Spinal cord (tissue), 10 donors: ENCODE measurements at places on chromosomes 12 and 14. TPM values are rescaled to one million over a fixed set of nuclear protein-coding genes. Genes with fewer than 3 reads are reported as not detected.

Gene ARID2
- 53.2 TPM for total RNA-seq

Gene AGAP2
- total RNA-seq = 13.0 TPM

Gene PAX9
- total RNA-seq = 0.28 TPM

Gene LRP1-AS
- not detected for total RNA-seq

Gene SPTB
- 31.1 TPM for total RNA-seq

Gene RTRAF
- total RNA-seq = 97.7 TPM

Gene MIS18BP1
- total RNA-seq = 36.9 TPM

Gene TAS2R9
- 0.44 TPM for total RNA-seq

Gene KRT73
- total RNA-seq = 0.10 TPM

GRCh38 chr12:119229837-119230236 lies 51.1 kb downstream of the HSPB8 start:
- H3K27me3 ChIP-seq = no peaks in the 10 kb centered on the region
- H3K27ac ChIP-seq = no peak overlapping the region
- no peaks in the 10 kb centered on the region for H3K36me3 ChIP-seq
- no peaks in the 10 kb centered on the region for H3K4me1 ChIP-seq
- peak; percentile 92 for DNase-seq

- peaks cover 25% of the 10 kb centered on the region for H3K4me1 ChIP-seq
- no peak overlapping the region for H3K27ac ChIP-seq
- H3K36me3 ChIP-seq = no peaks in the 10 kb centered on the region
- H3K4me3 ChIP-seq = no peak overlapping the region
- no peak for DNase-seq
These were observed 34.2 kb upstream of the MAP1LC3B2 start for GRCh38 chr12:116524964-116525379.

- no peak overlapping the region for H3K4me3 ChIP-seq
- no peaks in the 10 kb centered on the region for H3K27me3 ChIP-seq
- H3K27ac ChIP-seq = no peak overlapping the region
- no peak for DNase-seq
These were observed 165.9 kb upstream of the AMIGO2 start for GRCh38 chr12:47245623-47246022.

DNA sequence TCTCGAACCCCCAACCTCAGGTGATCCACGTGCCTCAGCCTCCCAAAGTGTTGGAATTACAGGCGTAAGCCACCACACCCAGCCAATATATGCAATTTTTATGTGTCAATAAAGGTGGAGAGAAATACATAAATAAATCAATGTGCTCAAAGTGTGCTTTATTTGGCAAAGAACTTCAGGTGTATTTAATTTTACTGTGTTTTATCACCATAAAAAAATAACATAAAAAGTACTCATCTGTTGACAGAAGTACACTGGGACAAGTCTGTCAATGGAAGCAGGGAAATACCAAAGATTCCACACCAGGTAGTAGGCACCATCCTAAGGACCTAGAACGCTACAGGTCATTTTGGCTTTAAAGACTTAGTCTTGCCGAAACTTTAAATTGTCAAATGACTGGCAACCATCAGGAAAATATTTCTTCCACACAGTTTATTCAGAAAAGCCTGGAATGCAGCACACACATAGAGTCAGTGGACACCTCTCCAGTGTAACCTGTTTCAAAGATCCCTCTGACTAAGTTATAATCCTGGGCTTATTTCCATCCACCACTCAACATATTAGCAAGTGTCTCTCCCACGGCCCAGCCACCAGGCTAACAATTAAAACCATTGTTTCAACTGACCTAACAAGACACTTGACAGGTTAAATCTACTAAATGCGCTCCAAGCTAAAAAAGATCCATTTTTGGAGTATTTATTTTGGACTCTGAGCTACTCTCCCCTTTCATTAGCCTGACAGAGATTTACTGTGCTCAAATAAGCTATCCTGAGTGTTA lies 4.2 kb downstream of the ERO1A start:
- no peak overlapping the region for H3K27ac ChIP-seq
- H3K4me3 ChIP-seq = no peak overlapping the region
- no peaks in the 10 kb centered on the region for H3K36me3 ChIP-seq

DNA sequence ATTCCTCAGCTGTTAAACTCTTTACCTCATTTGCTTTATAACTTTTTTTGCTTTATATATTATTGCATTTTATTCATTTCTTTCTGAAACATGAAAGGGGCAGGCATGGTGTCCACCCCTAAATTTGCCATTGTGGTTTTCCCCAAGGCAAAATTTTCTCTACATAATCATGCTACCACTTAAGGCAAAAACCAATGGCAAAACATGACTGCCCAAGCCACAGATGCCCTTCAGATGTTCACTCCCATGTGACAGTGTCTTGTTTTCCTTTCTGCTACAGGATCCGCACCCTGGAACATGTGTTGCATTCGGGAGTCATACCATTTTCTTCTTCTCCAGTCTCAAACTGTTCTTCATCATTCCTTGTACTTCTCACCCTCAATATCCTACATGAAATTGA lies 28.3 kb downstream of the TTC5 start:
- no peaks in the 10 kb centered on the region for H3K4me1 ChIP-seq
- no peak overlapping the region for H3K27ac ChIP-seq
- H3K27me3 ChIP-seq = no peaks in the 10 kb centered on the region
- no peak overlapping the region for H3K4me3 ChIP-seq

- no peaks in the 10 kb centered on the region for H3K27me3 ChIP-seq
- no peak for DNase-seq
- no peaks in the 10 kb centered on the region for H3K36me3 ChIP-seq
- H3K27ac ChIP-seq = no peak overlapping the region
- H3K4me3 ChIP-seq = no peak overlapping the region
These were observed 458.0 kb upstream of the ATP2B1 start for GRCh38 chr12:90166671-90167070.

DNA sequence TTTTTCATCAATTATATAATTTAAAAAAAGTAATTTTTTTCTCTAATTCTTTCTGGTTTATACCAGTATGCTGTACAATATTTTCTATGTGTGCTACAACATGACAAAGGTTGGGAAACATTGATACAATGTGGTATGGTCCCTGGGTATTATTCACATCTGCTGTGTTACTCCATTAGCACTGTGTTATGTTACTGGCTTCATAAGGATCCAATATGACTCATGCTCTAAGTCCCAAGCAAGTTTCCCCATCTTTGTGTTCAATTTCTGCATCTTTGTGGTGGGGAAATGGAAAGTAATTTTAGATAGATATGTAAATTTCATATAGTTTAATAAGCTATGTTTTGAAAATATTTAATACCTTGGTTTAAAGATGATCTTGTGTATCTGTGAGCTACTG lies 35.8 kb downstream of the FBXO33 start:
- H3K27me3 ChIP-seq = no peaks in the 10 kb centered on the region
- H3K36me3 ChIP-seq = peaks cover 6% of the 10 kb centered on the region
- DNase-seq = no peak
- H3K4me1 ChIP-seq = no peaks in the 10 kb centered on the region

GRCh38 chr12:130650131-130650530 lies 66.0 kb downstream of the RIMBP2 start:
- no peak overlapping the region for H3K4me3 ChIP-seq
- H3K4me1 ChIP-seq = peaks cover 23% of the 10 kb centered on the region
- no peaks in the 10 kb centered on the region for H3K27me3 ChIP-seq
- no peak for DNase-seq
- H3K36me3 ChIP-seq = no peaks in the 10 kb centered on the region

DNA sequence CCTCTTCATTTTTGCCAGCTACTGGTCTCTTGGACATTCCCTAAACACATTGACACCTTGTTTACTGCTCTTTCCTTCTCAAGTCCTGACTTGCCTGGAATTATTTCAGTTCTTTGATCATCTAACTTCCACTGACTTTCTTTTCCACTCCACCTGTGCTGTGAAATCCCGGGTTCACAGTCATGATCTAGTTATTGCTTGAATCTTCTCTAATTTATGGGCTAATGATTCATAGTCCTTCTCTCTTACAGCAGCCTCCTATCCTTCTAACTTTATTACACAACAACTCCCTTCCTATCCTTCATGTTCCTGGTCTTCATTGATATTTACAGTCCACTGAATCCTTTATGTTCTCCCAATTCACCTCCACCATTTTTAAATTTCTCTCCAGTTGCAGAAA lies 260.1 kb downstream of the C12orf75 start:
- no peak overlapping the region for H3K27ac ChIP-seq
- no peaks in the 10 kb centered on the region for H3K27me3 ChIP-seq
- H3K36me3 ChIP-seq = no peaks in the 10 kb centered on the region
- H3K4me1 ChIP-seq = no peaks in the 10 kb centered on the region

DNA sequence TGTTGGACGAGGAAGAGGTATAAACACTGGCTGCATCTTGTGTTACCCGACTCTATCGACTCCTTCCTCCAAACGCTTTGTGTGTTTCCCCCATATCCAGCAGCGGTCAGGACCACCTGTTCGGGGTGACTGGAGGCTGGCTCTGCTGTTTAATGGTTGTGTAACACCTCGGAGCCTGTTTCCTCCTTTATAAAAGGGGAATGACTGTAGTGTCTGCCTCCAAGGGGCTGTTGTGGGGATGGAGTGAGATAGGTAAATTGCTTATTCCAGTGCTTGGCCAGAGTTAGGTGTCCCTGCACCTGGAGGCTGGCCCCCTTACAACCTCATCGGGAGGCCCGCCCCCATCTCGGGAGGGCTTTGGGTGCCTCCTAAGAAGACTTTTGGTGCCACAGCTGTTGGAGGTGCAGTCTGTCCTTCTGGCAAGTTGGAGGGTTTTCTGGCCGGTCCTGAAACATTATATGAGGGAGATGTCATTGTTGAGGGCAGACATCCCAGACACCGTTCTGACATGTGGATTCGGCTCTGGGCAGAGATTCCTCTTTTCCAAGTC lies 1.1 kb downstream of the MLXIP start:
- no peak for DNase-seq
- H3K4me3 ChIP-seq = peak overlapping the region; percentile 81
- H3K27ac ChIP-seq = peak overlapping the region; percentile 33
- H3K36me3 ChIP-seq = peaks cover 9% of the 10 kb centered on the region
- H3K27me3 ChIP-seq = no peaks in the 10 kb centered on the region

GRCh38 chr12:31599053-31599452 lies 8.1 kb upstream of the DENND5B start:
- no peaks in the 10 kb centered on the region for H3K27me3 ChIP-seq
- no peaks in the 10 kb centered on the region for H3K4me1 ChIP-seq
- H3K27ac ChIP-seq = no peak overlapping the region
- no peak for DNase-seq
- no peaks in the 10 kb centered on the region for H3K36me3 ChIP-seq
- H3K4me3 ChIP-seq = no peak overlapping the region

DNA sequence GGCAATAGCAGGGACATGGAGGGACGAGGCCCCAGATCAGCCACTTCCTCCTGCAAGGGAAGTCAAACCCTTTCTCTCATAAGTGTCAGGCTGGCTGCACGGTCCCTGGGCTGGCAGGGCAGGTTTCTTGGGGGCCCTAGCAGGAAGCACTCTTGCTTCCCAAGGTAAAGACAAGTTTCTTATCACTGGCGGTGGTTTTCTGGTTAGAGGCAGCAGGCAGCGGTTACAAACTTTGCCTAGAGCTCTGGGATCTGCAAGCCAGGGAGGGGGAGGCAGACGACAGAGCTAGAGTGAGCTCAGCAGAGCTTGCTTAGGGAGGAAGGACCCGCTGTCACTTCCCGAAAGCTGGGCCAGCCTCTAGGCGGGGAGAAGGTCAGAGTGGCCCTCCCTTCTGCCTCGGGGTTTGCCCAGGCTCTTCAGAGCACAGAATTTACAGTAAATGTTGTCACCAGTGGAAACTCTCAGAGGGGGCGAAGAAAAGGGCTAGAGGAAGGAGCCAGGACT lies 20.4 kb downstream of the BATF start:
- H3K36me3 ChIP-seq = no peaks in the 10 kb centered on the region
- no peak overlapping the region for H3K4me3 ChIP-seq
- H3K27ac ChIP-seq = no peak overlapping the region
- DNase-seq = no peak
- H3K4me1 ChIP-seq = no peaks in the 10 kb centered on the region

DNA sequence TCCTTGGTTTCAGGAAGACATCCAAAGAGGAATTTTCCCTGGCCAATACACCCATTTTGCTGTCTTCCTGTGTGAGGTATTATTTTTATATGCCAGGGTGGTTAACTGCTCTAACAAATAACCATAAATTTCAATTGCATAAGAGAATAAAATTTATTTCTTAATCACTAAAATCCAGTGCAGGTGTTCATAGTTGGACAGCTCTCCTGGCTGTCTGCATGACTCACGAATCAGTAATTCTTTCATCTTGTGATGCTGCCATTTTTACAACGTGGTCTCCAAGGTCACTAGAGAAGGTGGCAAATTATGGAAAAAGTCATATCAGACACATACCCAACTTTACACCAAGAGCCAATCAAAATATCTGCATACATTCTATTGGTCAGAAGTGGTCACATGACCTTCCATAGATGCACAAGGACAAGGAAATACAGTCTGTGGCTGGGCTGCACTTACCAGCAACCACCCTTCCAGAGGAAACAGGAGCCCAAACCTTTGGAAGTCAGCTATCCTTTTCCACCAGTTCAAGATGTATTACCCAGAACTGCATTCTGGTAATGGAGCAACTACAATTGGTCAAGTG lies 193.5 kb upstream of the PLEKHG7 start:
- no peaks in the 10 kb centered on the region for H3K36me3 ChIP-seq
- no peaks in the 10 kb centered on the region for H3K27me3 ChIP-seq
- H3K27ac ChIP-seq = no peak overlapping the region
- no peak for DNase-seq
- no peak overlapping the region for H3K4me3 ChIP-seq

- H3K36me3 ChIP-seq = no peaks in the 10 kb centered on the region
- no peaks in the 10 kb centered on the region for H3K27me3 ChIP-seq
- H3K27ac ChIP-seq = no peak overlapping the region
- H3K4me3 ChIP-seq = no peak overlapping the region
- no peak for DNase-seq
These were observed 49.1 kb upstream of the KCNJ8 start for GRCh38 chr12:21823581-21823980.

GRCh38 chr14:21768116-21768874 lies 94.7 kb upstream of the OR4E1 start:
- DNase-seq = no peak
- H3K4me1 ChIP-seq = no peaks in the 10 kb centered on the region
- H3K36me3 ChIP-seq = no peaks in the 10 kb centered on the region
- no peak overlapping the region for H3K4me3 ChIP-seq

- peak overlapping the region; percentile 99 for H3K4me3 ChIP-seq
- H3K27ac ChIP-seq = peak overlapping the region; percentile 97
- H3K4me1 ChIP-seq = peaks cover 11% of the 10 kb centered on the region
These were observed 699 bp downstream of the MGAT2 start for GRCh38 chr14:49621114-49621881.

GRCh38 chr12:50545786-50546185 lies 41.0 kb downstream of the DIP2B start:
- H3K27ac ChIP-seq = no peak overlapping the region
- no peak for DNase-seq
- H3K27me3 ChIP-seq = no peaks in the 10 kb centered on the region
- H3K4me3 ChIP-seq = no peak overlapping the region
- H3K4me1 ChIP-seq = no peaks in the 10 kb centered on the region

- H3K36me3 ChIP-seq = no peaks in the 10 kb centered on the region
- H3K4me3 ChIP-seq = no peak overlapping the region
- no peak for DNase-seq
- H3K27ac ChIP-seq = no peak overlapping the region
These were observed 17.4 kb upstream of the LEMD3 start for GRCh38 chr12:65152012-65152411.
